ENCODE measurements at places on chromosomes 7 and 10. TPM values are rescaled to one million over a fixed set of nuclear protein-coding genes. Genes with fewer than 3 reads are reported as not detected.

GRCh38 chr10:31303212-31303611 lies 15.8 kb upstream of the ZEB1 start:
- no peak for DNase-seq

DNA sequence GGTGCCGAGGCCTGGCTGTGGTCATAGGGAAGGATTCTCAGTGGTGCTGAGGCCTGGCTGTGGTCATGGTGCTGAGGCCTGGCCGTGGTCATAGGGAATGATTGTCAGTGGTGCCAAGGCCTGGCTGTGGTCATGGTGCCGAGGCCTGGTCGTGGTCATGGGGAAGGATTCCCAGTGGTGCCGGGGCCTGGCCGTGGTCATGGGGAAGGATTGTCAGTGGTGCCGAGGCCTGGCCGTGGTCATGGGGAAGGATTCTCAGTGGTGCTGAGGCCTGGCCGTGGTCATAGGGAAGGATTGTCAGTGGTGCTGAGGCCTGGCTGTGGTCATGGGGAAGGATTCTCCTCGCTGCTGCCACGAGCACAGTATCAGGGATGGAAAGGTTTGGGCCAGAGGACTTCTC lies 327.3 kb downstream of the ADARB2 start:
- DNase-seq, result no peak

The LLCFC1 gene
- total RNA-seq, result not detected

The PPP1R17 gene
- not detected for total RNA-seq

Measured in thoracic aorta (tissue), 2 donors.